ENCODE measurements at places on chromosomes 3 and 15.

DNA sequence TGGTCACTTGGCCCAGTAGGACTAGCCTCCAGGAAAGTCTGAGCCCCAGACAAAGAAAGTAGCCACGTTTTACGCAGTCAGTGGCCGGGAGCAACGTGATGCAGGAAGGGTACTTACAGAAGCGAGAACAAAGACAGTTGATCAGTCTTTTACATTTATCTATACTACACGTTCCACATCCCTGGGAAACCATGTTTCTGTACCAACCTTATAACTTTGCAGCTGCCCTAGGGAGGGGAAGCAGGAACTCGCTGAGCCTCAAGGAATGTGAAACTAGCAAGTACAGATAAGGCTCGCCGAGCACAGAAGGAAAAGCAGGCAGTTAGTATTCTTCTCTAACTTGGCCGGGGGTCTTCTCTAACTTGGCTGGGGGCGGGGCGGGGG is 3.4 kb upstream of the KNL1 start:
- DNase-seq: peak; percentile 14

GRCh38 chr3:101065962-101066361 is 72.7 kb upstream of the ABI3BP start:
- DNase-seq: no peak

DNA sequence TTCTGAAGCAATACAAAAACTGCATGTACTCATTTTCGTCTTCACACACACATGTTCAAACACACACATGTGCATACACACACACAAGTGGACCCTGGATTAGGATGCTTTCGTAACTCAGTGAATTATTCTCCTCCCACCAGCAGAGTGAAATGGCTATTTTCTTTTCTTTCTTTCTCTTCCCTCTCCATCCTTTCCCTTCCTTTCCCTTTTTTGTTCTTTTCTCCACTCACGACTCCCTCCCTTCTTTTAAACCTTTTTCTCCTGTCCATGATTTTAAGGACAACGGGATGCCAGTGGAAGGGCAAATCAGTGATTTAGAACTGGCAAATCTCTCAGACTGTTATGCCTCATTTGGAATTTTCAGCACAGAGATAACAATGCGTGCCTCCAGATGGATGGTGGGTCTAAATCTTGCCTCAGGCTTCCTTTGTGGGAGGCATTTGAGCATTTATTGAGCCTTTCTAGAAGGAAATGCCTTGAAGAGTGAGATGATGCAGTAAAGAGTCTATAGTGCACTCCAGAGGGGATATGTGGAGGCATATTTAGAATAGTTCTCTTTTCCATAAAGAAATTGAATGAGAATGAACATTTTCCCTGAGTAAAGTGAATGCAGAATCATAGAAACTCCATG is 130.4 kb upstream of the SLC7A14 start:
- DNase-seq: no peak

- no peak for DNase-seq
Observed at GRCh38 chr3:138139691-138140090, 7.5 kb upstream of the A4GNT start.

GRCh38 chr15:43214592-43215295 is 6.1 kb downstream of the EPB42 start:
- no peak for DNase-seq

DNA sequence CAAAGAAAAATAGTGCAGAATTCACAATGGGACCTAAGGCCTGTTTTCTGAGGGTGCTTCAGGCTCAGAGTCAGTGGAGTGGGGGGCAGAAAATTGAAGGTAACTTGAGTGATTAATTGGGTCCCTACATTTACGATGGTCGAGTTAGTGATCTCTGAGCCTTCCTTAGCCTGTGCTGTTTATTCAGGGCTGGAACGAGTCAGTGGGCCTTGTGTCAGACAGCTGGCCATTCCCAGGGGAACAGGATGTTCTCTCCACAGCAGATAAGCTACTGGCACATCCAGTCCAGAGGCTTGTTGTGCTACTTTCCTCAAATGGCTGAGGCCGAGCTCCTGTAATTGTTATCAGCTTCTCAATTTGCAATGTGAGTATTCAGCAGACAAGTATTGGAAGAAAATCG is 29.2 kb upstream of the CNTN3 start:
- DNase-seq: no peak

GRCh38 chr3:57816471-57817095 is 60.5 kb downstream of the SLMAP start:
- no peak for DNase-seq

DNA sequence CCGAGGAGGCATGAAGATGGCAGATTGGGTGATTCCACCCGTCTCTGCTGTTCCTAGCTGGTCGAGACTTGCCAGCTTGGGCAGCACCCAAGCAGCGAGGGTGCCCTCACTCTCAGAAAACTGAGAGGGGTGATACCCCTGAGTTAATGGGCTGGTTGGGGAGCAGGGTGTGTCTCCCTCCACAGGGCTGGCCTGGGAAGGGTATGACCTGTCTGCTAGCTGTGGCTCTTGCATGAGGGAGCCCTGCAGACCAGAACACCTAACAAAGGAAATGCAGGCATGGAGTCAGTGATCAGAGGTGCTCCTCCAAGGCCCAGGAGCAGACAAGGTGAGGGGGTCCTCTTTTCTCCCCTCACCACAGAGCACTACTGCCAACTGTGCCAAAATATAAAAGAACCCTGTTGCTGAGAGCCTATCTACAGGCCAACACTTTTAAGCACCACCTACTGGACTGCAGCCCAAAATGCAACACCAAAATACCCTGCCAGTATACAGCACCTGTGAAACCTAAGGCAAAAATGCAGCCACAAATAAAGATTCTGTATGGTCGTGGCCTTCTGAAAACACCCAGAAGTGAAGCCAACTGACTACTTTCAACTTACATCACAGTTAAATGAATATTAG is 35.8 kb upstream of the PPM1L start:
- DNase-seq: no peak

DNA sequence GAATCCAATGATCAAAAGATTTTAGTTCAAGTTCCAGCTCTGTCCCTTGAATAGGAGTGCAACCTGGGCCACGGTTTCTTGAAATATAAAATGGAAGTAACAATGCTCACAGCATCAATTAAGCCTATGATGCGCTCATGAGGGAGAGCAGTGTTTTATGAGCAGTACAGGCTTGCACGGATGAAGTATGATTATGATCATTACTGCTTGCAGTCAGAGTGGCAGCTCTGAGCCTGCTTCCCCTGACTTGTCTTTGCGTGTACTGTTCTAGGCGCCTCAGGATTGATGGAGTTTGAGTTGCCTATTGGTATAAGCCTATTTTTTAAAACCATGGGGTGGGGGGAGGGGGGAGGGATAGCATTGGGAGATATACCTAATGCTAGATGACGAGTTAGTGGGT is 37.0 kb downstream of the ITGB5 start:
- no peak for DNase-seq

- peak; percentile 34 for DNase-seq
Observed at GRCh38 chr3:107524841-107525643, 2.3 kb downstream of the BBX start.

- no peak for DNase-seq
Observed at GRCh38 chr3:186583831-186584230, 13.3 kb downstream of the DNAJB11 start.

GRCh38 chr3:72143322-72143721 is 358.4 kb upstream of the PROK2 start:
- DNase-seq: no peak

- no peak for DNase-seq
Observed at GRCh38 chr3:168996622-168997021, 666.9 kb downstream of the MECOM start.

DNA sequence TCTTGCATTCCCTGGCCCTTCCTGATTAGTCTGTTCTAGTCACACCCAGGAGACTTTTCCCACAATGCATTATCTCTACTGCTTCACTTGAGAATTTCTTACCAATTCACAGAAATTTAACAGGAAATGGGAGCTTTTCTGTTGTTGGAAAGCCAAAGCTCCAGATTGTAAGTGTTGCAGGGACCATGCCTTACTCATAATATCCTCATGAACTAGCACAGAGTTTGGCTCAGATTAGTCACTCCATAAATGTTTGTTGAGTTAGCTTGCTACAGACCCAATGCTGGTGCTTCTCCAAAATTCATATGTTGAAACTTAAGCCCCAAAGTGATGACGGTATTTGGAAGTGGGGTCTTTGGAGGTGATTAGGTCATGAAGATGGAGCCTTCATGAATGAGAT is 232.6 kb downstream of the GAP43 start:
- DNase-seq: no peak

- DNase-seq: peak; percentile 9
Observed at GRCh38 chr3:151067158-151067557, 18.3 kb upstream of the MED12L start.

- no peak for DNase-seq
Observed at GRCh38 chr3:86147119-86147518, 843.8 kb downstream of the VGLL3 start.

- peak; percentile 68 for DNase-seq
Observed at GRCh38 chr3:56468184-56469106, at the start of gene ERC2. TSS of gene ERC2 (minus strand) at chr3:56468467.

DNA sequence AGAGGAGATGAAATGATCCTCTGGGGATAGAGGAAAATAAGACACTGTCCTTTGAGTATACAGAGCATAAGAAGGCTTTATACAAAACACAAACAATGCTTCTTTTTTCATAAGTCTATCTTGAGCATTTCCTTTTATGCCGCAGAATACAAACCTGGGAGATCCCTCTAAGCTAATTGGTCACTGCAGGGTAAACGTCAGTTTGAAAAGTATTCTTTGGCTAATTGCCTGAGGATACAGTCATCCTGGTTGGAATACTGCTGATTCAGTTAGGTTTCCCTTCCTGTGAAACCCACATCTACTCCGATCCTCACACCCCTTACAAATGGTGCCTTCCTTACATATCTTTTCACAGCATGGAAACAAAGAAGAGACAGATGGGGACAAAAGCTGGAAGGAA is 10.6 kb downstream of the WNT5A start:
- DNase-seq: no peak

- DNase-seq: no peak
Observed at GRCh38 chr3:123997543-123997942, 5.6 kb upstream of the ROPN1 start.

DNA sequence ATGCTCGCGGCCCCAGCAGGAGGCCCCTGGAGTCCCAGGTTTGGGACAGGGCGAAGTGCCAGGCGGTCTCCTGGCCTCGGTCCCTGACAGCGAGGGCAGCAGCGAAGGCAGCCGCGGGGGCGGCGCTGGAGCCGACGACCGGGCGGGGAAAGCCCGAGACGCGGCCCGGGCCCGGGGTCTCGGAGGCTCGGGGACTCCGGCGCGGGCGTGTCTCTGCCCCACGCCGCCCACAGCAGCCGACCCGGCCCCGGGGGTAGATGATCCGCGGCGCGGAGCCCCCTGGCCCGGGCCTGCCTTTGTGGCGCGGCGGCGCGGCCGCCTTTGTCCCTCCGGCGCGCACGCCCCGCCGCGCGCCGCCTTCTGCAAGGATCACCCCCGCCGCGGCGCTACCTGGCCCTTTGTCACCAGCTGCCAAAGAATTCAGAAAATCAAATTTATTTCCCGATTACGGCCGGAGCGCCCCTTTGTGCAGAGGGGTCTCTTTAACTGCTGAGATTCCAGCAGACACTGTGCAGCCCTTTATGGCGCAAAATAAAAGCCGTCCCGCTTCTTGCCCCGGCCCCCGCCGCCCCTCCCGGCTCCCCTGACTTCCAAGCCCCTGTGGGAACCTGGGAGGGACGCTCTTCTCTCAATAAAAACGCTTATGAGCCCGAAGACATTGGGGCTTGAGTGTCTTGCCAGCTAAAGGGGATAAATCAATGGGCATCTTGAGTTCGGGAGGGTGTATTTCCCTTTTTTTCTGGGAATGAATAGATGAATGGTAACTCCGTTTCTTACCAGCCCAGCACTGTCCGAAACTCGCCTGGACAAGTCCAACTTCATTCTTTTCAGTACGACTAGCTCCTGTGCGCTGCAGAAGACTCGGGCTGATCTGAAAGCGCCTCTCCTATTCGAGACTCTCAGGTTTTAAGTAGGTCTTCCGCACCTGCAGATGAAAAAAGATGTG is 68.4 kb downstream of the HES1 start:
- no peak for DNase-seq
